ENCODE measurements at places on chromosomes 3 and 15. TPM values are rescaled to one million over a fixed set of nuclear protein-coding genes. Genes with fewer than 3 reads are reported as not detected.

UROC1 gene
- total RNA-seq = not detected

CCDC39 gene
- not detected for total RNA-seq

TGM4 gene
- total RNA-seq = not detected

ROPN1B gene
- 1.5 TPM for total RNA-seq

CIDEC gene
- not detected for total RNA-seq

IMPG2 gene
- 0.19 TPM for total RNA-seq

ANKUB1 gene
- total RNA-seq = not detected

TGFBR2 gene
- total RNA-seq = 155 TPM

VEPH1 gene
- total RNA-seq = 0.40 TPM

OSBPL10 gene
- 3.9 TPM for total RNA-seq

CHST2 gene
- 2.8 TPM for total RNA-seq

TRIP4 gene
- 14.0 TPM for total RNA-seq

DHX36 gene
- 33.8 TPM for total RNA-seq

GREM1 gene
- not detected for total RNA-seq

CD47 gene
- total RNA-seq = 37.7 TPM

KLHL40 gene
- total RNA-seq = 5.6 TPM

SLC6A11 gene
- not detected for total RNA-seq

FSIP1 gene
- 2.0 TPM for total RNA-seq

BNIP2 gene
- total RNA-seq = 93.4 TPM

SH3BP5 gene
- 4.9 TPM for total RNA-seq

APOD gene
- total RNA-seq = 214 TPM

CCNL1 gene
- total RNA-seq = 66.7 TPM

C15orf62 gene
- total RNA-seq = 0.20 TPM

KBTBD13 gene
- total RNA-seq = 4.7 TPM

ISL2 gene
- total RNA-seq = not detected
